ENCODE measurements at places on chromosomes 3 and 15. TPM values are rescaled to one million over a fixed set of nuclear protein-coding genes. Genes with fewer than 3 reads are reported as not detected.

- peak; percentile 12 for DNase-seq
These were observed at the start of gene MNS1 for GRCh38 chr15:56464893-56465520. Gene MNS1, minus strand, starts transcription at chr15:56465137. Its CDS starts 165 bp downstream, at chr15:56464972.

- DNase-seq: no peak
These were observed 24.4 kb upstream of the TP63 start for GRCh38 chr3:189606774-189607173.

GRCh38 chr3:164332831-164333802, 745.2 kb downstream of the SI start:
- DNase-seq: no peak

The TEX9 gene
- 1.8 TPM for total RNA-seq

DNA sequence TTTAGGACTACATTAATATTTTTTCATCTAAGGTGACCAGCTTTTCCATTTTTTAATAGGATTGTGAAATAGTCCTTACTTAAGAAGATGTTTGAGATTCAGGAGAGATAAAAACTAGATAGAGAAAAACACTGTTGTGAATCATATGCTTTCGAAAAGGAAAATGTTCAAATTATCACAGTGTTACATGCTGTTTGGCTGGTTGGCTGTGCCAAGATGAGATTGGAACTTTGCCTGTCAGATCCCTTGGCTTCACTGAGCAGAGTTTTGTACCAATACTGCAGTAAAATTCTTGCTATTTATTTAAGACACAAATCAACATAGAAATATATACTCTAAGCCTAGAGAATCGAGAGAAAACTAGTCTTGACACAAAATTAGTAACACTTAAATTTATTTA, 117.2 kb downstream of the OXSM start:
- DNase-seq: no peak
